ENCODE measurements at places on chromosomes 4 and X.
A peak's percentile ranks its signal among the peaks of the same experiment; 100 is the strongest.

DNA sequence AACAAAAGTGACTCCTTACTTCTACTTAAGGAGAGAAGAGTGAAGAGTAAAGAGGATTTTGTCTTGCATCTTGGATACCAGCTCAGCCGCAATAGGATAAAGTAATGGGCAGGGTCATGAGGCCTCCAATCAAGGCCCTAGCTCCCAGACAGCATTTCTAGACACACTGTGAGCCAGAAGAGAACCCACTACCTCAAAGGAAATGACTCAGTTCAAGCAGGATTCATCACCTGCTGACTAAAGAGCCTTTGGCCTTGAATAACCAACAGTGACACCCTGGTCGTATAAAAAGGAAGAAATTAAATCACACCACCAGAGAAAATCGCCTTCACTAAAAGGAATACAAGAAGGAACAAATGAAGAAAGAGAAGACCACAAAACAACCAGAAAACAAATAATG lies 416.1 kb downstream of the PCDH18 start:
- no peak for DNase-seq

- DNase-seq = no peak
Measured at GRCh38 chr4:11548597-11549082, 119.9 kb upstream of the HS3ST1 start.

DNA sequence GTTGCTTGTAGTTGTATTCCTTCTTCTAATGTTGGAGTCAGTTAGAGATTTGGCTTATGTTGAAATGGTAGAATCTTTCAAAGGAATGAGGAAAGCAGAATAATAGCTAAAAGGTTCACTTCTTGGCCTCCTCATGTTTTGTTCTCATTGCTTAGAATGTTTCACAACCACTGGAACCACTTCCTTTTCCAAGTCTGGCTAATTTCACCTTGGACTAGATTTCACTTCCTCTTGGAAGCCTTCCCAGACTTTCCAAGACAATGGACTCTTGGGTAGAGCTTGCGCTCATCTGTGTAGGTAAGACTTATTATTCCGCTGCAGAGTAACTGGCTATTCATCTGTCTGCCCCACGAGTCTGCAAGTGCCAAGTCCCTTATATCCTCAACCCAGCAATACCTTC lies 8.3 kb downstream of the SPATA18 start:
- peak; percentile 23 for DNase-seq

DNA sequence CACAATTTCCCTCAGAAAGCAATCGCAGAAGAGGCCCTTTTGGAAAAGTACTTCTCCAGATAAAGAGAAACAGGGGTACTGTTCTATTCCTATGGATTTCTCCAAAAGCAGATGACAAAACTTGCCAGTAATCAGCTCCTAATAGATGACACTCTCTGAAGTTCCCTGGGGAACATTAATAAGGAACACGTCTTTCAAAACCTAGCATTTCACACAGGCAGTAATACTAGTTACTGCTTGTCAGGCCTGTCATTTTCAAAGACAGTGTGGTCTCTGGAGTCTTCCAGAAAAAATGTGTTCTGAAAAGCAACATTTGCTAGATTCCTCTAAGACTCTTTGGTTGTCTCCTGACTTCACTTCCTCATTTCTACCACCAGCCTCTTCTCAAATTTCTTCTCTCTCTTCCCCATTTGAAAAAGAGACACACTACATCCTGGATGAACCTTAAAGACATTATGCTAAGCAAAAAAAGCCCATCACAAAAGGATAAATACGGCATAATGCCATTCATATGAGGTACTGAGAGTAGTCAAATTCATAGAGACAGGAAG lies 47.3 kb downstream of the CHRDL1 start:
- no peak for DNase-seq

GRCh38 chrX:39242187-39242586 lies 440.9 kb downstream of the MID1IP1 start:
- no peak for DNase-seq

GRCh38 chrX:46295963-46296362 lies 249.3 kb downstream of the ZNF674 start:
- DNase-seq = no peak

DNA sequence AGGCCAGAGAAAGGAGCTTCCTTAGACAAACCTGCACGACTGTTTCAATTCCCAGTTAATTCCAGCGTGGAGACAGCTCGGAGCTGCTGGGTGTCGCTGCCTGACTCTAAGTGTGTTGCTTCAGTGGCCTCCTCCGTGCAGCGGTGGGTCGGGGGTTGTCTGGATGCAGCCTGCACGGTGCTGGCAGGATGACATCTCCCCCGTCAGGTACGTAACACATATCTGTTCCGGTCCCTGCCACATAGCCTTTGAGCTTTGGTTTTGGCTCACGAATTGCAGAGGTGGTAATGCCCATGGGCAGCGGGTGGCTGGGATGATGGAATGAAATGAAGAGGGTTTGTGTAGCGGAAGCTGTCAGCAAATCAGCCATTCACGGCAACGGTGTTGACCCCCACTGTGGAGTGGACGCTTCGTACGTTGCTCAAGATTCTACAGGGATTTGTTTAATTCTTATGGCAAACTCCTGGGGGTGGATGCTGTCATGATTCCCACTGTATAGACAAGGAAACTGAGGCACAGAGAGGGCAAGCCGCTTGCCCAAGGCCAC lies 33.7 kb upstream of the HMX1 start:
- DNase-seq = no peak

All from AG09309 (cell line).